ENCODE measurements at places on chromosomes 12 and 14. TPM values are rescaled to one million over a fixed set of nuclear protein-coding genes. Genes with fewer than 3 reads are reported as not detected.

Gene MYH6
- total RNA-seq: not detected

Gene FOXN4
- not detected for total RNA-seq

Gene OR4K17
- total RNA-seq: not detected

Gene COCH
- not detected for total RNA-seq

Gene PAX9
- not detected for total RNA-seq

Gene CD69
- not detected for total RNA-seq

Measured in pericardium fibroblast (primary cell).